ENCODE measurements at places on chromosomes 6 and 20.

- no peak for DNase-seq
These were observed 164.2 kb downstream of the NFATC2 start for GRCh38 chr20:51378171-51378928.

DNA sequence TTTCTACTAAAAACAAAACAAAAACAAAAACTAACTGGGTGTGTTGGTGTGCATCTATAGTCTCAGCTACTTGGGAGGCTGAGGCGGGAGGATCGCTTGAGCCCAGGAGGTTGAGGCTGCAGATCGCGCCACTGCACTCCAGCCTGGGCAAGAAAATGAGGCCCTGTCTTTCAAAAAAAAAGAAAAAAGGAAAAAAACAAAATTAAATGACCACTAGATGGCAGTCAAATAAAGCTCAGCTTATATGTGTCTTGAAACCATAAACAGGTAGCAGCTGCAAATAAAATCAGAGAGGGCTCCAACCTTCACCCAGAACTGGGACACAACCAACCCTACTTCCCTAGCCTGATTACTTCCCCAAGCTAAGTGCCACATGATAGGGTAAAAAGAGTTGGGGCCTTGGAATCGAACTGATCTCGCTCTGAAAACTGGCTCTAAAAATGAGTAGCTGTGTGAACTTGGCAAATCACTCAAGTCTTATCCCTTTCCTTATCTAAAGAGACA, 67.1 kb upstream of the ADGRF4 start:
- peak; percentile 76 for DNase-seq

DNA sequence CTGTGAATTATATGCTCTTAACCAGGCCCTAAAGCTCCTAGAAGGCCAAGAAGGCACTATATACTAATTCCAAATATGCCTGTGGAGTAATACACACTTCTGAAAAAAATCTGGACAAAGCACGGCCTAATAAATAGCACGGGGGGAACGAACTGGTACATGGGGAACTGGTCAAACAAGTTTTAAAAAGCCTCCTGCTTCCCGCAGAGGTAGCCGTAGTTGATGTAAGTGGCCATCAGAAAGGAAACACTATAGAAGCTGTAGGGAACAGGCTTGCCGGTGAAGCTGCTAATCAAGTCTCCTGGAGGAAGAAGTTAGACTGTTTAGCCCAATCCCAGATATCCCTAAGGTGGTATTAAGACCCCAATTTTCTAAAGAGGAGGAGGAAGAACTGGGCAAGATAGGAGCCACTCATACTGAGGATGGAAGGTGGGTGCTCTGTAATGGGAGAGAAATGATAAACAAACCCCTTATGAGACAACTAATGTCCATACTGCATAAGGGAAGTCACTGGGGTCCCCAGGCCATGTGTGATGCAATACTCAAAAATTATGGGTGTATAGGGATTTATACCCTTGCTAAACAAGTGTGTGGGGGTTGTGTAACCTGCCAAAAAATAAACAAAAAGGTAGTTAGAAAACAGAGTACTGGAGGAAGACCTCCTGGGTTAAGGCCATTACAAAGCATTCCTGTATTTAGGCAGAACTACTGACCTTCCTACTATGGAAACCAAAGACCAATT, 27.1 kb upstream of the ZNF318 start:
- no peak for DNase-seq

GRCh38 chr20:59015812-59016711, 3.2 kb upstream of the TUBB1 start:
- no peak for DNase-seq

- DNase-seq = peak; percentile 83
These were observed 760 bp upstream of the IBTK start for GRCh38 chr6:82248273-82248735.

DNA sequence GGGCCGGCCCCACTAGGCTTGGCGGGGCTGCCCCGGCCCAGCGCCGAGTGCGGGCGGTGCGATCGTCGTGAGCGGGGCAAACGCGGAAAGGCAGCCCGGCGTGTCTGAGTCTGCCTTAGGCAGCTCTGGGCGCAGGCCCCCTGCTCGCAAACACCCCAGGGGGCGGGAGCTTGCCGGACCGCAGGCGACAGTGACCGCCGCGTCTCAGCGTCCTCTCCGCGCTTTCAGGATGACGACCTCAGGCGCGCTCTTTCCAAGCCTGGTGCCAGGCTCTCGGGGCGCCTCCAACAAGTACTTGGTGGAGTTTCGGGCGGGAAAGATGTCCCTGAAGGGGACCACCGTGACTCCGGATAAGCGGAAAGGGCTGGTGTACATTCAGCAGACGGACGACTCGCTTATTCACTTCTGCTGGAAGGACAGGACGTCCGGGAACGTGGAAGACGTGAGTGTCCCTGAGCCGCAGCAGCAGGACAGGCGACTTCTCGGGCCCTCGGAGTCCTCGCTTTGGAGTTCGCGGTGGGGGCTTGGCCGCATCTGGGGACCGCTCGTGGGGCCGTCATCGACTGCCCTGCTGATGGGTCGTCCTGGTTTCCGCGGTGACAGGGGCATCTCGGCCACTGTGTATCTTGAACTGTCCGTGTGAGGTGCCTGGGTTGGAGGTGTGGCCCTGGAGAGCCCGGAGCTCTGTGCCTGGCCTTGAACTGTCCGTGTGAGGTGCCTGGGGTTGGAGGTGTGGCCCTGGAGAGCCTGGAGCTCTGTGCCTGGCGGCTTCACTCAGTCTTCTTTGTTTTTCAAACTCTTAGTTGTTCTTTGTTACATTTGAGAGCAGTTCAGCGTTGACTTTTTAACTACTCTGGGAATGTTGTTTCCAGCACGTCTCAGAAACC, 786 bp downstream of the ADRM1 start:
- peak; percentile 11 for DNase-seq

DNA sequence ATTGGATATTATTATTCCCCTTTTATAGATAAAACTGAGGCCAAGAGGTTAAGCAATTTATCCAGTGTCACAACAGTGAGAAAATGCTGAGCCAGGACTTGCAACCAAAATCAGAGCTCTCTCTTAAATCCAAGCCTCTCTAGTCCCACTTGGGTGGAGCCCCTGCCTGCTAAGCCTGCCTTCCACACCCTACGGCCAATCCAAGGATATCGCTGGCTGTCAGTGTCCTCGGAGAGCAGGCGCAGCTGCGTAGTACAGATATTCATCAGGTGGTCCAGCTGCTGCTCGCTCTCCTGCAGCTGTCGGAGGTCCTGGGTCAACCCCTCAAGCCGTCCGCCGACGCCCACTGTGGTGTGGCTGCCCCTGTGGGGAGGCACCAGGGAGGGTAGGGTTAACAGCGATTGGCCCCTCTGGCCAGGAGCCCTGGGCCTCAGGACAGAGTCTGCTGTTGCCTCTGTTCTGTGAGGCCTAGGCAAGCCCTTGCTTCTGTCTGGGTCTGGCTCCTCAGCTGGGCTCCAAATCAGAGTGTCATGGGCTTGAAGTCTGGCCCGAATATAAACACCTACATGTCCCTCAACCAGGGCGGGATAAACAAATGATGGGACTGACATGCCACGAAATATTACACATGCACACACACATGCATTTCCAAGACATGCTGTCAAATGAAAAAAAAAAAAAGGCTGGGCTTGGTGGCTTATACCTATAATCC, 3.9 kb upstream of the NECAB3 start:
- no peak for DNase-seq

GRCh38 chr20:13260650-13261279, 39.7 kb downstream of the ISM1 start:
- DNase-seq = no peak

GRCh38 chr20:23298155-23298554, 52.4 kb upstream of the NXT1 start:
- no peak for DNase-seq

DNA sequence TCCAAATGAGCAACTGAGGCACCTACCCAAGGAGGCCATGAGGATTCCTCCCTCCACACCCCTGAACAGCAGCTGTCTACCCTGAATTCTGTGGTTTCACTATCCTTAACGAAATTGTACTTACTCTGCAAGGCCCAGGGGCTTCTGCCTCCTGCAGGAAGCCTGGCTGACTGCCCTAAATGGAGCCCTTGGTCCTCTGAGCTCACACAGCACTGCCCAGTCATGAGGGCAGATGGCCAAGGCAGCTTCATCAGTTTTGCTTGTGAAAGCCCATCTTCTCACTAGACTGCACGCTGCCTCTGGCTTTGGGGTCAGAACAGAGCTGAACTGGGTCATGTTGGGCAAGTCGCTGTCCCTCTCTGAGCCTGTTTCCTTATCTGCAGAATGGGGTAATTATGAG, 26.4 kb upstream of the SIRPA start:
- DNase-seq = peak; percentile 13

DNA sequence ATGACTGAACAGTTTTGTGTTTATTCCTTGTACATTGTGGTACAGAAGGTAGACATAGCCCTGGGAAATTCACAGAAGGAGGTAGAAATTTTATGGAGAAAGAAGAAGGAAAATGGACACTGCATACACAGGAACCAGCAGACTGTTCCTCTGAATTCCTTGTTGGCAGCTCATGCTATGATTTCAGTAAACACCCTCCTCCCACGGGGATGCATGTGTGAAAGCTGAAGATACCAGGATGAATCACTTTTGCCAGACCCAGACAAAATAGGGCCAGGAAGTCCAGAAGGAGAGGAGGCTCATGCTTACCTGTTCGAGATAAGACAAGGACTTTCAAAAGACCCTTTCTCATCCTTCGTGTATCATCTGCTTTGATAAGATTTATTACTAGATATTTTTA, 110.3 kb upstream of the GGTLC1 start:
- no peak for DNase-seq

GRCh38 chr20:37276494-37277252, 12.8 kb upstream of the MANBAL start:
- no peak for DNase-seq

DNA sequence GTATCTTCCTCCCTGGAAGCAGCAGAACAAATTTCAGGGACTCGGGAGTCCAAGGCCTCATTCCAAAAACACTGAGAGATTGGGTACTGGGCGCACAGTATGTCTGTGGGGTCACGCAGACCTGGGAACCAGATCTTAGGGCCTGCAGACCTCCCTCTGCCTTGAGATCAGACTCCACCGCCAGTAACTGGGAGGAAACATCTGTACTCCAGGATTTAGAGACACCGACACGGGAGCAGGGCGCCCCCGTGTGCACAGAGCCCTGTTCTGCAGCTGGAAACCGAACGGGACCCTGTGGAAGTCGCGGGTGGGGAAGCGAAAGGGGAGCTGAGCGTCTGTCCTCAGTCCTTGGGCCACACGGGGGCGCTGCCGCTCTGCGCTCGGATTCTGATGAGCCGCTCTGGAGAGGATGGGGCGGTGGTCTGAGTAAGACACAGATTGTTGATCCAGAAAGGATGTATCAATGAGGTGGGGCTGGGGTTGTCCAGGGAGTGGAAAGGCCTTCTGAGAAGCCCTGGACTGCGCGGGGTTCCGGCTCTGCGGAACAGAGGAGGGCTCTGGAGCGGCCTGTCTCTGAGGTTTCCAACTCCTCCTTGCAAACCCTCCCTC, 35.7 kb upstream of the HLA-E start:
- DNase-seq = peak; percentile 88

DNA sequence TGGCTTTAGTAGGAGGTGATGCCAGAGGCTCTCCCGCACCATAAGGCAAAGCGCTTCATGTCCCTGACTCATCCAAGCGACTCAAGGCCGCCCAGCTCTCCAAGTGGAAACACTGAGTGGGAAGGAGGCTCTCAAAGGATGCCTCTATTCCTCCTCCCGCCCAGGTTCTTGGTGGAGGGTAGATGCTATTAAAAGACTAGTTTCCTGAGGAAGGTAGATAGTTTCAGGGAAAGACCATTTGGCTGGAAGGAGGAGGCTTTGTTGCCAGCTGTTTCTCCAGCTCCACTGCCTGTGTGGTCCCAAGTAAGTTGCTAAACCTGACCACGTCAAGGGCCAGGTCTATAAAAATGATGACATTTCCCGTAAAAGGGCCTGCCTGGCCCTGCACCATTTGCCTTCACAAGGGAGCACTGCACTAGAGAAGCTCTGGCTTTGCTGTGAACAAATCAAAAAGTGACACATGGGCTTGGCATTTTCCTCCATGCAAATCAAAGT, 48.2 kb downstream of the GMDS start:
- DNase-seq = no peak

GRCh38 chr6:169974663-169975062, 223.2 kb downstream of the ERMARD start:
- DNase-seq = no peak

DNA sequence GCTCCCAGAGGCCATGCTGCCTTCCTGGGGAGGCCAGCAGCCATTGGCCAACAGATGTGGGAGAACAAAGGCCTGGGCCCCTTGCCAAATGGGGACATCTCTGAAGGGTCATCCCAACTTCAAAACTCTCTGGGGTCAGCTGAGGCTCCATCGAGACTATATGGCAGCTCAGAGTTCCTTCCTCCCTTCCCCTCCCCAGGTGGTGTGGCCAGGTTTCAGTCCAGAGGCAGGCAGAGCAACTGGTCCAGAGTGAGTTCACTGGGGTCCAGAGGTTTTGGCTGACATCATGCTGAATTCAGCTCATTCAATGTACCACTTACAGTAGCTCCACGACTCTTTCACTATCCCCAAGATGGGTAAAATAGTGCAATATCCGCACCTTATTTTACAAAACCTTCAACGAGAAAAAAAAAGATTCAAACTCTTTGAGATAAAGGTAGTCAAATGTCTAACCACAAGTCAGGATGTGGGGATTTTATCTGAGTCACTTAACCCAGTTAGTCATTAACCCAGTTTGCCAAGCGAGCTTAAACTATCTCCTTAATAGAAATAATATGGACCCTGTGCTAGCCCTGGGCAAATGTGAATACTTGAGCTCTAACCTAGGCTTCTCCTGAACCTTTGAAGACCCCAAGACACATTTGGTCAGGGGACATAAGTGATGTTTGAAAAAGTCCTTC, 108.4 kb upstream of the PLEKHG1 start:
- DNase-seq = peak; percentile 81

DNA sequence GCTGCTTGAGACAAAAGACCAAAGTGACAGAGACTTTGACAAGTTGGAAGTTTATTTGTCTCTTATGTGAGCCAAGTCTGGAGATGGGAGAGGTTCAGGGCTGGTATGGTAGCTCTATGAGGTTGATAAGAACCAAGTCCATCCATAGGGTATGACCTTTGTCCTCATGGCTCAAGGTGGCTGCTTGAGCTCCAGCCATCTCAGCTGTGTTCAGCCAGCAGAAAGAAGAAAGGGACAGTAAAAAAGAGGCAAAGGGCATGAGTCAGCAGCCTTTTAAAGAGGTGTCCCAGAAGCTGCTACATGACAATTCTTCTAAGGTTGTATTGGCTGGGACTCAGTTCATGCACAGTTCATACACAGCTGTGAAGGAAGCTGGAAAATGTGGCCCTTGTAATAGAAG, 49.0 kb downstream of the CD40 start:
- DNase-seq = no peak

Data from ACHN (cell line).